ENCODE measurements at places on chromosomes 3 and 15. TPM values are rescaled to one million over a fixed set of nuclear protein-coding genes. Genes with fewer than 3 reads are reported as not detected.
A peak's percentile ranks its signal among the peaks of the same experiment; 100 is the strongest.

DNASE1L3 gene
- 4.3 TPM for total RNA-seq

ACSBG1 gene
- total RNA-seq: not detected

MESP1 gene
- 0.63 TPM for total RNA-seq

DUOXA2 gene
- not detected for total RNA-seq

CFAP100 gene
- not detected for total RNA-seq

SPINT1 gene
- total RNA-seq: 3.9 TPM

NLGN1 gene
- 20.0 TPM for total RNA-seq

DNA sequence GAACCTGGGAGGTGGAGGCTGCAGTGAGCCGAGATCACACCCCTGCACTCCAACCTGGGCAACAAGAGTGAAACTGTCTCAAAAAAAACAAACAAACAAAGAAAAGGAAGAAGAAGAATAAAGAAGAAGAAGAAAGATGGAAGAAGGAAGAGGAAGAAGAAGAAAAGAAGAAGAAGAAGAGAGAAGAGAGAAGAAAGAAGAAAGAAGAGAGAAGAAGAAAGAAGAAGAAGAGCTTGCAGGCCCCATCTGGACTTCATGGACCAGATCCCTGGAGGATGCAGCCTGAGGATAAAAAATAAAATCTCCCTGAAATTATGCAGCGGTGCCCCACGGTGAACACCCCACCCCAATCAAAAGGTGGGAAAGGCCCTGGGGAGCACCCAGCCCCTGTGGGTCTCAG is 8.8 kb upstream of the MESP1 start:
- no peak for DNase-seq

DNA sequence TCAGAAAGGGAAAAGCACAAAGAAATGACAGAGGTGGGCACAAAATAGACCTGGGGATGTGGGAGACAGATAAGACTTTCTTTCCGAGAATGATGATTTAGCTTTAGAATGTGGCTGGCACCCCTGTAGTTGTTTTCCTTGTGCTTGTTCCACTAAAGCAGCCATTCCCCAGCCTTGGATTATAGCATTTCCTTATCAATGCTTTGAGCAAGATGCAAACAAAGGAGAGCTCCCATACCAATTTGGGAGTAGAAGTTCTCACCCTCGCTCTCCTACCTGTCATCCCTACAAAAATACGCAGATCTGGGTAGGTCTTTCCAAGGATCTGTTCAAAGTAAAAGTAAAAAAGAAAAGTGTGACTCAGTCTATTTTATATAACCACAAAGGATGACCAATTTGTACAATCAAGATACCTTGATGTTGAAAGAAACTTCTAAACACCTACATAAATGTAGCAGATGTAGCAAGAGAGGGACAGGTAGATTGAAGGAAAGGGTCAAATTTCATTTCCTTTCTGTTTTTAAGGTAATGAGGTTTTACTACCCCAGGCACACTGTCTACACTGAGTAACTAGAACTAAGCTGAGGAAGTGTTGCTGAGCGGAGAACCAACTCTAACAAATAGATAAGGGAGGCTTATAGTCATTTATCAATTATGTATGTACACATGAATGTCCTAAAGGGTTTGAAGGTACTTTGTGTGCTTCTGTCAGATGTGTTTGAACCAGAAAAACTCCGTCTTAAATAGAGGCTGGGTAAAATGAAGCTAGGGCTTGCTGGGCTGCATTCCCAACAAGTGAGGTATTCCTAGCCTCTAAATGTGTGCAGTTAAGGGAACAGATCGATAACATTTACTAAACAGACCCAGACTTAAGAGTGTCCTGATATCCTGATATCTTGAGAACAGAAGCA is 91.1 kb upstream of the LRRN1 start:
- no peak for DNase-seq

GRCh38 chr3:55842204-55842603 is 355.1 kb upstream of the WNT5A start:
- no peak for DNase-seq

GRCh38 chr3:86056962-86057361 is 934.0 kb downstream of the VGLL3 start:
- DNase-seq: no peak

DNA sequence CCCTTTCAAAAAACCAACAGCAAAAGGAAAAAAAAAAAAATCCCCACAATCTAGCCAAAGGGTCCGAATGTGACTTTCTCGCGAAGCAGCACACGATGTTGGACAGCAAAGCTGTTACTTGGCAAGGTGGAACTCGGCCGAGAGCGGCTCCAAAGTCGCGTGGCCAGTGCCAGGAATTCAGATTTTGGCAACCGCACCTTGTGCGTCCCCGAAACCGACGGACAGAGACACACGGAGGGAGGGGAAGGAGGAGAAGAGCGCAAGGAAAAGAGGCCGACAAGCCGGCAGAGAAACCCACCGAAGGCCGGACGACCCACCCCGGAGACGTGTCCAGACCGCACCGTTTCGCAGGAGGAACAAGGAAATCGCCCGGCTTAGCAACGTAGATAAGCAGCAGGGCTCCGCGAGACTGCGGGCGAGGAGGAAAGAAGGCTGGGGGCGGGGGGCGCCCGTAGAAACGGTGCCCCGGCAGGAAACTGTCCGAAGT is 517.3 kb downstream of the MECOM start:
- DNase-seq: peak; percentile 70

- DNase-seq: no peak
Measured at GRCh38 chr3:15361494-15362214, 29.3 kb upstream of the SH3BP5 start.

DNA sequence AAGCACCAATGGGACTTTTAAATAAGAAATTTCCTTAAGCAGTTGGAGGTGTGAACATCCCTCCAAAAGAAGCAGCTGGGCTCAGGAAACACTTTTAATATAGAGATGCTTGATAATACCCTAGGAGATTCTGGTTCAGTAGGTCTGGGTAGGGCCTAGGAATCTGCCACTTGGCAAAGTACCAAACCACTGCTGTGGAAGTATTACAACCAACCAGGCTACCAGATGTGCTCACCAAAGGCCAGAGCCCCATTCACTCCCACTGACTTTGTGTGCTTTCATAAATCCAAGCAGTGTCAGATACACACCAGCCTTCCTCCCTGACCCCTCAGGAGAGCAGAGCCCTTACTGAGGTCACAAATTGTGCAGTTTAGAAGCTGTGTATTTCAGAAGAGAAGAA is 162.6 kb downstream of the CCNL1 start:
- no peak for DNase-seq

GRCh38 chr3:228442-229182 is 32.0 kb downstream of the CHL1 start:
- no peak for DNase-seq

DNA sequence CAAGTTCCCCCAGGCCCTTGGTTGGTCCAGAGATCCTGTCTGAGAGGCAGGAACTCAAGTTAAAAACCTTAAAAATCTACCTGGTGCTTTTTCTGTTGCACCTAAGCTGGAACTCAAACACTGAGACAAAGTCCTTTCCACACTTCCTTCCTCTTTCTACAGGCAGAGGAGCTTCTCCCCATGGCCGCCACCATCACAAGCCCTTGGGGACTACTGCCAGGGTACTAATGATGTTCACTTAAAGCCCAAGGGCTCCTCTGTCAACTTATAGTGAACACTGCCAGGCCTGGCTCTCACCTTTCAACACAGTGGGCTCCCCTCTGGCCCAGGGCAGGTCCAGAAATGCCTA is 26.0 kb downstream of the TM4SF18 start:
- no peak for DNase-seq

GRCh38 chr3:194661374-194661773 is 10.6 kb downstream of the LSG1 start:
- no peak for DNase-seq

DNA sequence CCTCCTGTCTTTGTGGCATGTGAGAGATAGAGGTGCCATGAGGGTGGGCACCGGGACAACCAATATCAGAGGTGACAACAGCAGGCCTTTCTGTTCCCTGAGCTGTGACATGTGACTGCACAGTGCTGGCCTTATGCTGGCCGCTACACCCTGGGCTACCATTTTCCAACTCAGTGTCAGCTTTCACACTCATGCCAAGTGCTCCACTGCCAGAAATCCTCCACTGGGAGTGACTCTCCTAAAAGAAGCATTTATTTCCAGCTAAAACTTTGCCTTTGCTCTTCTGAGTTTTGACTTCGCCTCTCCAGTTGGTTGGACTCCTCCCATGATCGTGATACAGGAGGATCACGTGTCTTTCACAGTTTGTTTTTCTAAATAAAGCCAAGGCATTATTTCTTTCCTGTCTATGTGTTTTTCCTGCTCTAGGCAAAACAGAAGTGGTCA is 31.4 kb downstream of the CA12 start:
- no peak for DNase-seq

DNA sequence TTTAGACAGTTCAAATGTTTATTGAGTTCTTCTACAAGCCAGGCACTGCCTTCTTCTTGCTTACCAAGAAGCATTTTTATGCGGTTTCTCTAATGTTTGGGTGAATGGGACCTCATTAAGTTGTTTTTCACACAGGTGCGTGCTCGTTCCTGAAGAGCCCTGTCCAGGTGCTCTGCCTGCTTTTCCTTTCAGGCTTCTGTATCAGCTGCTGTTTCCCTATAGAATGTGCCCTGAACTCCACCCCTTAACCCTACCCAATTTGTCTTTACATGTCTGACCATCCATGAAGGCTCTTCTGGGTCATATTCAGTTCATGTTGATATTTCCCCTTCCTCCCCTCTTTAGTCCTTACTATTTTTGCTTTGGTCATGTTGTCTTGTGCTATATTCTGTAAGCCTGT is 22.4 kb upstream of the GOLGA6L10 start:
- DNase-seq: no peak

DNA sequence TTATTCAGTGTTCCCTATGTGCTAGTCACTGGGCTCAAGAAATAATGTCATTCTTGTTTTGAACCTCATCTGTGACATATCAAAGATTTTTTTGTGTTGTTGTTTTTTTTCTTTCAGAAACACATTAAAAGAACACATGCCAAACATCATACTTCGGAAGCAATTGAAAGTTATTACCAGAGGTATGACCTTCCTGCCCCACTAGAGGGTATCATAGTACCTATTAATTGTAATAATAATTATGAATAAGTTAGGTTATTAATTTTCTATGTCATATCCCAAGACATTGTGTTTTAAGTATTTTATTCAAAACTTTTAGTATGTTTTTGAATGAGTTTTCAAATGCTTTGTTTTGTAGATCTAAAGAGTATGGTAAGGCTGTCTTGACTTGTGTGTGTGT is 65.7 kb downstream of the CDIN1 start:
- DNase-seq: no peak
